ENCODE measurements at places on chromosomes 2 and 18.
A peak's percentile ranks its signal among the peaks of the same experiment; 100 is the strongest.

DNA sequence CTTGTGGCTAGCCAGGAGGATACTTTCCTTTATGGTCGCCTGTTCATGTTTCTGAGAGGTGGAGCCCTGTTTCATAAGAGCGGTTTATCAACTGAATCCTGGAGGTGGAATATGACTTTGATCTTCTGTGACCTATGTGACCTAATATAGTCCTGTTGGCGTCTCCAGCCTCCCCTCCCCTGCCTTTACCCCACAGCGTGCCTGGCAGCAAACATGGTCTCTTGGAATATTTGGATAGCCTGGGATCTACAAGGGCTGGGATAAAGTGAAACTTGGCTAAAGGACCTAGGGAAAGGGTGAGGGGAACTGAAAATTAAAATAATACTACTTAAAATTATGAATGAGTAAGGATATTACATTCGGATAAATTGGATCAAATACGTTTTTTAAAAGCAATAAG lies 246.0 kb downstream of the BABAM2 start:
- no peak for DNase-seq

- no peak for DNase-seq
Observed at GRCh38 chr2:98482362-98482761, 37.7 kb downstream of the INPP4A start.

DNA sequence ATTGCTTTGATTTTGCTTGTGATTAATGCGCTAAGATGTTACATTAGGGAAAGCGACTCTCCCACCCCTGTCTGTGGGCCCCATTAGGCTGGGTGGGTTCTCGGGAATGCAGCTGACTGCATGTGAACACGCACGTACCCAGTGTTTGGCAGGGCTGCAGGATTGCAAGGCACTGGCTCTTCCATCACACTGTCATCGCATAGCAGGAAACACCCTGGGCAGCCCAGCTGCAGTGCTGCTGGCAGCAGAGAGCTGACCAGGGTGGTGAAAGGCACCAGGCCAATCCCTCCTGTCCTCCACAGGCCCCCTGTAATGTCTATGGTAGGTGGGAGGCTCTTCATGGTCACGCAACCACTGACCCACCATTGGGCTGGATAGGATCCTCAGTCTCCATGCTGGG lies 34.4 kb upstream of the FZD7 start:
- DNase-seq, result peak; percentile 28

- no peak for DNase-seq
Observed at GRCh38 chr2:1749489-1750119, 5.3 kb upstream of the PXDN start.

- peak; percentile 29 for DNase-seq
Observed at GRCh38 chr2:61135510-61135909, 26.5 kb upstream of the C2orf74 start.

GRCh38 chr18:40004246-40004645 lies 1950.8 kb upstream of the PIK3C3 start:
- no peak for DNase-seq

GRCh38 chr2:4358837-4359236 lies 655.5 kb downstream of the DCDC2C start:
- DNase-seq, result no peak

- peak; percentile 28 for DNase-seq
Observed at GRCh38 chr18:62420513-62421209, 95.6 kb downstream of the TNFRSF11A start.

- no peak for DNase-seq
Observed at GRCh38 chr18:37783771-37784170, 218.2 kb upstream of the CELF4 start.

- no peak for DNase-seq
Observed at GRCh38 chr2:238132463-238133450, 5.7 kb upstream of the KLHL30 start.

DNA sequence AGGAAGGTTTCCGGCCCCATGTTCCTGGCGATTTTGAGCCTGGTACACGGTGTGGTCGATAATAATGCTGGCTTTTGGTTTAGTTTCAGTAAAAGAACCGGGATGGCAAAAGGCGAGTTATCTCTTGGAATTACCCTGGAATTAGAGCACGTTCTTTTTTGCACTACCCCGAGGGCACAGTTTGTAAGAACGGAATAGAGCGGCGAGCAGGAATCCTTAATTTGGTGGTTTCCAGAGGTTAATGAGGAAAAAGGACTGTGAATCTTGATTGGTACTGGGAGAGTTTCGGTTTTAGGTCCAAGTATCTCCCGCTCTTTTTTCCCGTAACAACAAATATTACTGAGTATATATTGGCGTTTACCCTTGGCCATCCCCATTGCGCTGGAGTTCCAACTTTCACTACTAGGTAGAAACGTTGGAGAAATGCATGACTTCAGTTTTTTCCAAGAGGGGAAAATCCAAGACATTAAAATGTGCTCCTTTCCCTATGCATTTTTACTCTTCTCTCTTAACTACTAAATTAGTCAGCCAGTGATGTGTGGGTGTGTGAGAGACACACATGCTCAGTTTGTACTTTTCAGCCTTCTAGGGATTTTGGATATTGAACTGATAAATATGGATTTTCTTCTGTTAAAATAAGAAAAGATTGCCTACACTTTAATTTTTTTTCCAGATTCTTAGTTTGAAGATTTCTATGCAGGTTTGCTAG lies 160.8 kb downstream of the AGPS start:
- DNase-seq, result peak; percentile 57

DNA sequence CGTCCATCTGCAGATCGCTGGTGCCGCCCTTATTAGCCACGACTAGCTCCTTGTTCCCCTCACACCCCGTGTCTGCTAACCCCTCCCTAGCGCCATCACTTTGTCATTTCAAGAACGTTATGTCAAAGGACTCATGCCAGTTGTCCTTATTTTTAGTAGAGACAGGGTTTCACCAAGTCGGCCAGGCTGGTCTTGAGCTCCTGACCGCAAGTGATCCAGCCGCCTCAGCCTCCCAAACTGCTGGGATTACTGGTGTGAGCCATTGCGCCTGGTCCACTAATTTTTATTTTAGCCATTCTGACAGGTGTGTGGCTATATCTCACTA lies 138.9 kb upstream of the HDAC4 start:
- no peak for DNase-seq

DNA sequence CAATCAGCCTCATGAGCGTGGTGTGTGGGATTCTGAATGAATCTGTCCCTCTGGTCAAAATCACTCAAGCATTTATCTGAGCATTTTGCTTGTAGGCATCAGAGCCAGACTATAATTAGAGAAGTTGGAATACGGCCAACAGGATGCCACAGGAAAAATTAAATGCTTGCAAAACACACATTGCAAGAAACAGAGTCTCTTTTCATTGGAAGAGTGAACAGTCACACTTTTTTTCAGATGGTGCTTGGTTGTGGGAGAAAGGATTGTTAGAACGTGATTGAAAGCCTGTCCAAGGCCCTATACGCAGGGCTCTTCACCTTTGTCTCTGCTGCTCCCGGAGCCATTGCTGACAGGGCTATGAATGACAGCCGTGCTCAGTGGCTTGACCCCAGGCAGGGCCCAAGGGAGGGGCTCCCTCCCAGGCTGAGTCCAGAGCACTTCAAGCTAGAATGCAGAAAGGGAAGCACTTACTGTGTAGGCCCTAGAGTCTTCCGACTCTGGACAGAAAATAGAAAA lies 59.8 kb downstream of the SNTG2 start:
- DNase-seq, result peak; percentile 51

- DNase-seq, result no peak
Observed at GRCh38 chr2:193315428-193316091, 1120.8 kb upstream of the TMEFF2 start.

DNA sequence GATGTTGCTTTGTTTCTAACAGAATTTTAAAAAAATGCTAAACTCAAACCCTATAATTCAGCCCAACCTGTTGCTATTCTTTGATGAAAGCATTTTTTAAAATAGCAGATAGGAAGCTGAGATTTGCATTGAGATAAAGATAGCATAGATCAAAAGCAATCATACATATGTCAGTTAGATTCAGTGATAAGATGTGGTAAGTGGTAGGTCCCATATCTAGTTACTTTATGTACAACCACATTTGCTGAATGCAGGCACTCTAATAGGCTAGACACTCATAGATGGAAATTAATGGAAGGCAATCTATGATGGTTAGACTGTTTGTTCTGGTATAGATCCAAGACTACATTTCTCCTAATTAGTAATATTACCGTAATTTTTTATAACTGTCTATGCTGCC lies 27.2 kb upstream of the C1D start:
- no peak for DNase-seq

GRCh38 chr18:32201948-32202672 lies 12.3 kb downstream of the MEP1B start:
- DNase-seq, result no peak

GRCh38 chr18:63378919-63379638 lies 12.1 kb upstream of the KDSR start:
- DNase-seq, result no peak

- DNase-seq, result peak; percentile 36
Observed at GRCh38 chr2:213125646-213126347, 25.6 kb downstream of the IKZF2 start.

All from foreskin fibroblast (primary cell).